ENCODE measurements at places on chromosomes 12 and 14. TPM values are rescaled to one million over a fixed set of nuclear protein-coding genes. Genes with fewer than 3 reads are reported as not detected.
A peak's percentile ranks its signal among the peaks of the same experiment; 100 is the strongest.

GRCh38 chr12:93419388-93420034 is 22.2 kb downstream of the UBE2N start:
- DNase-seq = peak; percentile 44

DNA sequence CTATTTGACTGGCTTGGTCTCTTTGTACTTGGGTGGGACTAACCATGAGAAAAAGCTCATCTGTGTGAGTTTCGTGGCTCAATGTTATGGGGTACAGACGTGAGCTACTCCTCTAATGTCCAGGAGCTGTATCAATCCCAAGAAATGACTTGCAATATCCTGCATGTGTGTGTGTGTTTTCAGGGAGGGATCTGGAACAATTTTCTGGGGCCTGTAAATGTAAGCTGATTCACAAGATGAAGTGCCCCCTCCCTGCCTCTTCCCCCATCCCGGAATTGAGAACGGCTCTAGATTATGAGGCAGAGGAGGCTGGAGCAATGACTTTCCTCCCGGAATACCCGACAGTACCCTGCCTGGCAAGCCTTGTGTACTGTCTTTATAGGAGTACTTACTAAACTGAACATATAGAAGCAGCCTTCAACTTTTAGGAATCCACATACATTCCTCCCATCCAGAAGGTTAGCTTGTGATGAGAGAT is 53.9 kb downstream of the TMX1 start:
- no peak for DNase-seq

The EIF5 gene
- total RNA-seq = 87.3 TPM

GRCh38 chr12:28025821-28026505 is 53.4 kb upstream of the PTHLH start:
- DNase-seq = no peak

DNA sequence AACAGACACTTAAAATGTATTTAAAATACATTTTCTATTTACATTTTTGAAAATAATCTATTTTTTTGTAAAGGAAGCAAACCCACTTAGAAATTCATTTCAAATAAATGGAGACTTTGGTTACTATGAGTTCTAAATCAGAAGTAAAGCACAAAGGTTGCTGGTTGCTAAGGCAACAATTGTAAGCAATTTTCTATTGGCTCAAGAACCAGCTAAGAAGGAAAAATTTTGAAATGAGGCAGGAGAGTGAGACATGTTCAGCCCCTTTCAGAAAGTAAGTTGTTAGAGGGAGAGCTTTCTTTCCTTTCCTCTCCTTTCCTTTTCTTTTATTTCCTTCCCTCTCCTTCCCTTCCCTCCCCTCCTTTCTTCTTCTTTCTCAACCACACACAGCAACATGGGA is 80.7 kb downstream of the PRMT8 start:
- no peak for DNase-seq

- no peak for DNase-seq
These were observed 31.7 kb downstream of the MARK3 start for GRCh38 chr14:103416916-103417315.

The MANSC4 gene
- not detected for total RNA-seq

DNA sequence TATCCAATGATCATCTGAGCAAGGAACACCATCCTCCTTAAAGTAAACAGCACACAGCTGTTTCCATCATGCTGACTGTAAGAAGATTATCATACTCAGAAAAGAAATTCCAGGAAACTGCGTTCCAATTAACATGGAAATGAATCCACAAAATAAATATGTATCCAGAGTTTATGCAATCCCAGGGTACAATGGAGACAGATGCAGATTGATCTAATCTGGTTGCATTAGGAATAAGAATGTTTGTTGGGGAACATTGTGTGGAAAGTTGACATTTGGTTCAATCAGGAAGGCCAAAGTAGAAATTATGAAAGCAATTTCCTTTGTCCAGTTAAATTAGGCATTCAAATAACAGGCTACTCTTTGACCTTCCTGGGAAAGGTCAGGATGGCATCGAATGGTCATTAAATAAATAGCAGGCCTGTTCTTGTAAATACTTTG is 236.9 kb upstream of the AMIGO2 start:
- no peak for DNase-seq

GRCh38 chr12:125989696-125990095 is 924.5 kb downstream of the AACS start:
- no peak for DNase-seq

DNA sequence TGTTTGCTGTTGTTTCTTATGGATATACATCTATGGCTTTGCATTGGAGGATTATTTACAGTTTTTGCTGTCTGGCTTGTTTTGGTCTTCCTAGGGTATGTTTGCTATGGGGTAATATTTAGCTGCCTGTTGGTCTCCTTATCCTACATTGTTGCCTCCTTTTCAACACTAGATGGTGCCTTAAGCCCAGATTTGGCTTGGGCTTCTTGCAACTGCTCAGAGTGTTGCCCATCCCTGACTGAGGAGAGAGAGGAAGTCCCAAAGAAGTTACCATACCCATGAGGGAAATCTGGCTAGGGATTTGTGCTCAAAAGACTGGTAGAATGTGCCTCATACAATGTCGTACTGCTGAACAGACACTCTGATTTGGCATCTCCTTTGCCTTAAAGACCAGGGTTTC is 94.6 kb upstream of the MUCL1 start:
- DNase-seq = peak; percentile 51

- DNase-seq = no peak
These were observed 3.9 kb upstream of the ENDOU start for GRCh38 chr12:47729233-47729632.

The RASSF9 gene
- 0.23 TPM for total RNA-seq

DNA sequence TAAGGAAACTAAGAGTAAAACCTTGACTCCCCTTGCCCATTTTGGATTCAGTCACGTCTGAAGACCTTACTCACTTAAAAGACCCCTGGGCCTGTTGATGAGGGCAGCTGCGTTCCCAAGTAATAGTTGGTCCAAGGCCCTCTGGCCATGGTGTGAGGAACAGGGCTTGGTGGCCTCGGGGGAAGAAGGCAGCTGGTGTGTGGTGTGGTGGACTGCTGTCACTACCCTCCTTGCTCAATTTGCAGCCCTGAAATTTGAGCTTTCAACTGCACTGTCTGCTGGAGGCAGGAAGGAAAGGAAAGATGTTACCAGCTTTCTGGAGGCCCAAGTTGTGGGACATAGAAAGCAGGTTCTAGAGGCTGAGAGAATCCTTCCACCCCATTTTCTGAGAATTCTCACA is 128.2 kb downstream of the SLC38A6 start:
- no peak for DNase-seq

All from H4 (cell line).